ENCODE measurements at places on chromosomes 5 and 9. TPM values are rescaled to one million over a fixed set of nuclear protein-coding genes. Genes with fewer than 3 reads are reported as not detected.
A peak's percentile ranks its signal among the peaks of the same experiment; 100 is the strongest.

DNA sequence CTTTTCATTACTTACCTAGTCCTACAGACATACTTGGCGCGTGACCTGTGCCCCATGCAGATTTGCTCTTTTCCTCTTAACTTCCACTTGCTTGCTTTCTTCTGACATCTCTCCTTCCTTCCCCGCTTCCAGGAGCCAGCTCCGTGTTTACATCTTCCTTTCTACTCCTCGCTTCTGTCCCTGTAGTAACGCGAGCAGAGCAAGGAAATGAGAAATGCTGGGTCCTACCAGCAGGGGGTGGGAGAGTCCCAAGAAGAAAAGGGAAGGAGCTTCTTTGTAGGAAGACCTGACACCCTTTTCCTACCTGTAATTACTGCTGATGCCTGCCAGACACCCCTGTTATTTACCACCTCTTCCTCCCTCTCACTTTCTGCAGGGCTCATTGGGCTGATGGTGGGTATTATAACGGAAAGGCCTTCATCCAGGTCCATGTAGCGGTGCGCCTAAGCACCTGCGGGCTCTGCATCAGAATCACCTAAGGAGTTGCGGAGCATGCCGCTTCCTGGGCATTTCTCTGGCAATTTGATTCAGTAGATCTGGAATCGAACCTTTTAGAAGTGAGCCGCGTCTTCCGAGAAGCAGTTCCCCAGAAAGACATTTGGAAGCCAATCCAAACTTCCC lies 1260.8 kb upstream of the WWC1 start:
- DNase-seq: no peak

Gene HDAC3
- 57.3 TPM for total RNA-seq

GRCh38 chr5:81989204-81989603 lies 17.4 kb downstream of the ATG10 start:
- no peak for DNase-seq

Gene DCAF12
- total RNA-seq: 19.5 TPM

Gene DPYSL3
- 138 TPM for total RNA-seq

Gene DOLK
- 30.6 TPM for total RNA-seq

Gene NOXA1
- 0.66 TPM for total RNA-seq

GRCh38 chr9:95910023-95910707 lies 34.7 kb downstream of the ERCC6L2 start:
- DNase-seq: peak; percentile 5

GRCh38 chr5:64914396-64914795 lies 145.7 kb downstream of the CWC27 start:
- no peak for DNase-seq

Gene PCDHB3
- 0.35 TPM for total RNA-seq

DNA sequence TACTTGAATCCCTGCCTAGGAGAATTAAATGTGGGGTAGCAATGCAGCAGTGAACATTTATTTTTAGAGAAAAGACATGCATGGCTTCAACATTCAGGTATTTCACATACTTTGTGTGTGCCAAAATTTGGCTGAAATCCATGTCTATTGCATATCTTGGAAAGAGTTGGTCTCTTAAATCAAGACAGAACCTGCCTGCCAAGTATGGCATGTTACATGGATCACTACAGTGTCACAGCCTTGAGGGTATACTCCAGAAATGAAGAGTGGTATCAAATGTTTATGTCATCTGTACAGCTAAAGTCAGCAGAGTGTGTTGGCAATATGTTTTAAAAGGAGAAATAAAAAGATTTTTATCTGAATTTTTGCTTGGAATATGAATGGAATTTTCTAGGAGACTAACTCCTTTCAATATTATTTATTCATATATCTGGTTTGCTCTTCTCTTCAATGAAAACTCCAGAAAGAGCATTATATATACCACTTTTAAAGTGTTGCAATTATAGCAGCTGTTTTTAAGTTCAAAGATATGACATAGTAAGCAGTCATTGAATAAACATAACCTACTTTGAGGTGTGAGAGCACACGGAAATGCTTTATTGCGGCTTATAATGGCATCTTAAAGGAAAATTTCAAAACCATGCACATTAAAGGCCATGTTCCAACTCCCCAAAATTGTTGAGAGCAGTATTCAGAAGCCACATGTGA lies 95.4 kb upstream of the MINAR2 start:
- no peak for DNase-seq
